ENCODE measurements at places on chromosomes 1 and 21. TPM values are rescaled to one million over a fixed set of nuclear protein-coding genes. Genes with fewer than 3 reads are reported as not detected.

TP53BP2 gene
- total RNA-seq, result 32.2 TPM

DNA sequence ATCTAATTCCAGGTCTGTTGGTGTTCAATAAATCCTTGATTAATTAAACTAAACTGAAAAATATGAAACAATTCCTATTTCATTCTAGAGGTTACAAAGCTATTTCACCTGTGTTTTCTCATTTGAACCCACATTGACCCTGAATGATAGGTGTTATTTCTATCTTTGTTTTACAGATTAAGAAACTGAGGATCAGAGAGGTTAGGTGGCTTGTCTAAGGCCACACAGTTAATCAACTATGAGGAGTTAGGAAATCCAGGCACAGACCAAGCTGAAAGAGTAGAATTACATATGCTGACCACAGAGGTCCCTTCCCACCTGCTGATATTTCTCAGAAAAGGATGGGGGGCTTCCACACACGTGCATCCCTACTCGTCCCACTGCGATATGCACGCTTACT is 487 bp downstream of the PIGR start:
- no peak for DNase-seq

- peak; percentile 98 for DNase-seq
These were observed 56.4 kb downstream of the HLCS start for GRCh38 chr21:36909901-36910561.

- peak; percentile 79 for DNase-seq
These were observed 9.1 kb downstream of the IFI6 start for GRCh38 chr1:27662707-27663393.

- DNase-seq, result no peak
These were observed 92.5 kb downstream of the DSCAM start for GRCh38 chr21:40754466-40754865.

DNA sequence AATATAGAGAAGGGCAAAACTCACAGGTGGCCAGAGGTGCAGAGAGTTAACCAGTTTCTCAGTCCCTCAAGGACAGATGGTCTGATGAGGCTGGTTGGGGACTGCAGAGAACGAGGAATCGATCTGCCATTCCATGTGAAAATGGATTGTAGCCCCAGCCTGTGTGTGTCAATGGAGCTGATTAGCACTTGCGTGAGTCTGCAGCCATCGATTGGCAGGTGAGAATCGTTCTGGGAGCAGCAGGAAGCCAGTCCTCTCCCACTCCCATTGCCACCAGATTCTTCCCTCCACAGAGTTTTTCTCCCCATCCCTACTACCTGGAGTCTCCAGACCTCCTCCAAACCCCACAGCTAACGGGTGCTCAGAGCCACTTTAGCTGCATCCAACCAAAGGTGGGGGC is 18.3 kb upstream of the PSMB2 start:
- no peak for DNase-seq

- no peak for DNase-seq
These were observed 19.9 kb downstream of the AGPAT3 start for GRCh38 chr21:43884861-43885417.

DNA sequence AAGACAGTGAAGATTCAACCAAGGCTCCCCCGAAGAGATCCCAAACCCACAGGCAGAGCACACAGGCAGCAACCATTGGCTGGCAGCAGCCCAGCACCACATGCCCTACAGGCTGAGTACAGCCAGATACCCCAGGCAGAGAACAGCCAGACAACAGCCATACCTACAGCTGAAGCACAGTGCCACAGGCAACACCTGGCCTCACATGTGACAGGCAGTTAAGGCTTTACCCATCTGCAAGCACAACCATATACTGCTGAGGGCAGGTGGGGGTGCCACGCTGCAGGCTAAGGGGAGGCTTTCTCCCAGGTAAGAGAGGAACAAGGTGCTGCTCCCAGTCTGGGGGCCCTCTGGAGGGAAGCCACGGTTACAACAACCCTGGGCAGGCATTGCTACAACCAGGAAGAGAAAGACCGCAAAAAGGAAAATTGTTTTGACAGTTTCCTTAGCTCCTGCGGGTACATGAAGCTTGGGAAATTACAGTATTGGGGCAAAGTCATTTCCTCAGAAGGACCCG is 12.3 kb downstream of the CHIT1 start:
- no peak for DNase-seq

GRCh38 chr1:93715529-93716126 is 34.0 kb upstream of the BCAR3 start:
- DNase-seq, result peak; percentile 88

- no peak for DNase-seq
These were observed 162.4 kb downstream of the PGBD5 start for GRCh38 chr1:230263568-230264195.
